ENCODE measurements at places on chromosomes 2 and 18. TPM values are rescaled to one million over a fixed set of nuclear protein-coding genes. Genes with fewer than 3 reads are reported as not detected.

- no peak for DNase-seq
These were observed 66.9 kb downstream of the LTBP1 start for GRCh38 chr2:33013684-33014110.

DNA sequence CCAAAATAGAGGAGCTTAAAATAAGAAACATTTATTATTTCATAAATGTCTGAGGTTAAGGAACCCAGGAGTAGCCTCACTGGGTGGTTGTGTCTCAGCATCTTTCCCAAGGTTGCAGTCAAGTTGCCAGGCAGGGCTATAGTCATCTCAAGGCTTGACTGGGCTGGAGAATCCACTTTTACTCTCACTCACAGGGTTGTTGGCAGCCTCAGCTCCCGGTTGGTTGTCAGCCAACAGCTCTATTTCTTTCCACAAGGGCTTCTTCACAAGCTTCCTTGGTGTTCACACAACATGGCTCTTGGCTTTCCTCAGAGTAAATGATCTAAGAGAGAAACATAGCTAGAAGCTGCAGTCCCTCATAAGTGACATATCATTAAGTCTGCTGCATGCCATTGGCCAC lies 55.6 kb upstream of the TEX51 start:
- no peak for DNase-seq

- DNase-seq: no peak
These were observed 80.3 kb upstream of the MAP4K4 start for GRCh38 chr2:101617188-101617587.

DNA sequence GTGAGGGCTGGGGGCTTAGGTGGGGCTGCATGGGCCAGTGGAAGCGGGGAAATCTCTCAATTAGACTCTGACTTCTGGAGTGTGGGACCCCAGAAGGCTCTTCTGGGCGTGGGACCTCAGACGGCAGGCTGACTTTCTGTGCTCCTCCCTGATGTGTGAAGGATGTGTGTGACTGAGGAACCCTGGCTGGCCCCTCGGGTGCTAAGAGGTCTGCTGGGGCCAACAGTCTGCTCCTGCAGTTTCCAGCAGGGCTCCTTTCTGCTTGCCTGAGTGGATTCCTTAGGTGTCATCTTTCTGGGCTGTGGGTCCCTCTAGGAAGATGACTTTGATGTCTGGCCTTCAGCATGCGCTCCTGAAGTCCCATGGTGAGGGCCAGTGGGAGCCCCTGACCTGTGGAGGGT lies 167.5 kb downstream of the DYSF start:
- DNase-seq: no peak

- no peak for DNase-seq
These were observed 549.4 kb downstream of the STK39 start for GRCh38 chr2:167697948-167698347.

DNA sequence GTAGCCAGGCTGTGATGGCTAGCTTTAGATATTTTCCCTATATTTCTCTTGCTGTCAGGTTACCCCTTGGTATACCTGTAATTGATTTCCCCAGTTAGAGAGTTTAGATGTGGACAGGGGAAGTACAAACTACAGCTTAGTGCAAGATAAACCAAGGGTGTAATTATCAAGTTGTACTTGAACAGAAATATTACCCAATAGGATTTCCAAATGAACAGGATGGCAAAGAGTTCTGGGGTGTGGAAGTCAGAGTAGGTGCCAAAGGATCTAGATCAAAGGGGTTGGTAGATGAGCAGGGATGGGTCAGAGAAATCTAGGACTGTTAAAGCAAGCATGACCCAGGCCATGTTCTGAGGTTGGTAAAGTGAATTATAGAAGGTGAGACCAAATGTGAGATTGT lies 585.2 kb downstream of the CCDC85A start:
- no peak for DNase-seq

- no peak for DNase-seq
These were observed 198.7 kb downstream of the ANAPC1 start for GRCh38 chr2:111685342-111685741.

DNA sequence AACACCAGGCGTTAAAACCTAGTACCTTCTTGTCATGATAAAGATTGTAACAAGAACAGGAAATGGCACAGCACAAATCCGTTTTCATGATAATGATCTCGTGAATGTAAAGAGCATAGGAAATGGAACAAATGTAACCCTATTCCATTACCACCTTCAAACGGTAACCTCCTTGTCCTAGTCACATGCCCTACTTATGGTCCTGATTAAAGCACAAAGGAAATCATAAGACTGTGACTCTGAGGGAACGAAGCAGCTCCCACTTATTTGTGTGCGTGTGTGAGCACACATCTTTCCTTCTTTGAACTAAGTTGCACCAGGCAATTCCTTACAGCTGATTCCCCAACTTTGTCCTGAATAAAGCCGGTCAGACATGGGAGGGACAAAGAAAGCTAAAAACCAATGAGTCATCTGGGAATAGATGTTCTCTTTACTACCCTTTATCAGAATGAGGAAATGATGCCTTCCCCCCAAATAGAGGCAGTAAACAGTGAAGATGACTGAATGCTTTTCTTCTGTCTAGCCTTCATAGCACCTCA lies 192.6 kb downstream of the IKZF2 start:
- no peak for DNase-seq

- no peak for DNase-seq
These were observed 132.1 kb upstream of the ARL4C start for GRCh38 chr2:234628953-234629352.

DNA sequence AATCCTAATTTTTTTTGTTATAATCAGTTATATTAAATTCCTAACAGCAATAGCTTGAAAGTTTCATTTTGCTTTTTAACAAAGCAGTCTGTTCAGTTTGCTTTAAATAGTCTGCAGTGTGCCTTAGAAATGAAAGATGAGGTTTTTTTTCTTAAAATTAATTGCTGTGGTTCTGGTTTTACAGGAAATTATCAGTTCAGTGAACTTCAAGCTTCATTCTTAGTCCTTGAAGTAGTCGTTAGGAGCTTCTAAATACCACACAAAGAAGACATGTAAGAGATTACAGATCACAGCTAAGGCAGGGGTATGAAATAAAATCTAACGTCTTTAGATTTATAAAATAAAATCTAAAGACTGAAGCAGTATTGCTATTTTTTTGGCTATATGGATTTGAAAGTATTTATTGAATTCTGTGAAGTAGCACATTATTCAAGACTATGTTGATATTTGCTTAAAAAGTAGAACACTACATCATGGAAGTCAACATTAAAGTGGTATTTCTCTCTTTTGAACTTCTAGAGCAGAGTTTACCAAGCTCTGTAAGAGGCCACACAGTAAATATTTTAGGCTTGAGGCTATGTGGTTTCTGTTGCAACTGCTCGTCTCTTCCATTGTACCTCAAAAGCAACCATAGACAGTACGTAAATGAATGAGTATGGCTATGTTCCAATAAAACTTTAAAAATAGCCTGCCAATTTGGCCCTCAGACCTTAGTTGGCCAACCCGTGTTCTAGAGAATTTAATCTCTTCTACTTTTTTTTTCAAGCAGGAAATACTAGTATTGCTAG lies 81.5 kb upstream of the STON1 start:
- DNase-seq: no peak

GRCh38 chr2:234835738-234836137 lies 116.1 kb upstream of the SH3BP4 start:
- DNase-seq: no peak

DNA sequence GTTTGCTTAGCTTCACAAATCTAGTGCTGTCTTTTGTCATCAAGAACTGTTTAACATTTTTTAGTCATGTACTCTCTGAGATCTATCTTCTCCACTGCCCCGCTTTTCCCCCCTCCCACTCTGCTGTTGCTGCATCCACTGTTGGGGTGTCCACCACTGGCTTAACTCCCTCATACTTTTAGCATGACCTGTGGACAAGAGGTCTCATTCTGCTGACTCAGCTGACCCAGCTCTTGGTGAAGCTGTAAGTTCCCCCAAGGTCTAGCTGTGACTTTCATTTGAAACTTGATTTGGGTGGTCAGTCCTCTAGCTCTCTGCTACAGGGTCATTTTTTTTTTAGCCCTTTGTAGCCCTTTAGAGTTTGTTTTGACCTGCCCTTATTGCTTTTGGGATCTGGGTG lies 427.2 kb downstream of the PLCL1 start:
- no peak for DNase-seq

DNA sequence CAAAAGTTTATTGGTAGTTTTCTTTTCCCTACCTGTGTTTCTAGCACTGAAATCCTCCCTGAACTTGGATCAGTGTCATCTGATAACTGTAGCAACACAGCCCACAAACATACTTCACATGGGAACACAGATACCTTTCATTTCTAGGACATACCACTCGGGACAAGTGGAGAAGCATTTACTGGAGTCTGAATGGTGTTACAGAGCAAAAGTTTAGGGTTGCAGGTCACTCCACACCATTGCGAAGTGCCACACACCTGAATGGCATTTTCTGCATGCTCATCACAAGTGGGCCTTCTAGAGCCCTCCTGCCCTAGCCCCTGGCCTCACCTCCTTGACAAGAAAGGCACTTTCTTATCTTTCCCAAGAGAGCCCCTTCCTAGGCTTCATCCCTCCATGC lies 184.8 kb upstream of the PKDCC start:
- no peak for DNase-seq

- no peak for DNase-seq
These were observed 393.5 kb downstream of the CTNNA2 start for GRCh38 chr2:79906139-79906890.

DNA sequence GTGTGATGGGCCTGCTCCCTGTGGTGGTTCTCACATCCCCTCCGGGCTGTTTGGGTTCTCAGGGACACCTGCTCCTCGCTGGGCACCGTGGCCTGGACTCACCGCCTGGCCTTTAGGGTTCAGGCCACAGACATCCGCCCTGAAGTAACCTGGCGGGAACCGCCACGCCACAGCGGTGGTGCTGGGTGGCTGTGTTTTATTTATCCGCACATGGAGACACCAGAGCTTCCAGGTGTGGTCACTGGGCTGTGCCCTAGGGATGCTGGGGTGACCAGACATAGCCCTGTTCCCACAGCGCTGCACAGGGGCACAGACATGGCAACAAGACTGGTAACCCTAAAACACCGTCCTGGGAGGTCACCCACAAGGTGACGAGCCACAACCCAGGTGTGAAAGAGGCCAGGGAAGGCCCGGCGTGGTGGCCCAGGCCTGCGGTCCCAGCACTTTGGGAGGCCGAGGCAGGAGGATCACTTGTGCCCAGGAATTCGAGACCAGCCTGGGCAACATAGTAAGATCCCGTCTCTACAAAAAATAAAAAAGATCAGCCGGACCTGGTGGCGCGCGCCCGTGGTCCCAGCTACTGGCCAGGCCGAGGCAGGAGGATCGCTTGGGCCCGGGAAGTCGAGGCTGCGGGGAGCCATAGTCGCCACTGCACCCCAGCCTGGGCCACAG lies 649 bp upstream of the HSBP1L1 start:
- peak; percentile 13 for DNase-seq

GRCh38 chr2:43270461-43270860 lies 44.1 kb upstream of the ZFP36L2 start:
- DNase-seq: no peak

- DNase-seq: no peak
These were observed 211.7 kb upstream of the LRATD1 start for GRCh38 chr2:14420851-14421250.

- DNase-seq: no peak
These were observed 15.8 kb downstream of the C18orf63 start for GRCh38 chr18:74331404-74331803.

DNA sequence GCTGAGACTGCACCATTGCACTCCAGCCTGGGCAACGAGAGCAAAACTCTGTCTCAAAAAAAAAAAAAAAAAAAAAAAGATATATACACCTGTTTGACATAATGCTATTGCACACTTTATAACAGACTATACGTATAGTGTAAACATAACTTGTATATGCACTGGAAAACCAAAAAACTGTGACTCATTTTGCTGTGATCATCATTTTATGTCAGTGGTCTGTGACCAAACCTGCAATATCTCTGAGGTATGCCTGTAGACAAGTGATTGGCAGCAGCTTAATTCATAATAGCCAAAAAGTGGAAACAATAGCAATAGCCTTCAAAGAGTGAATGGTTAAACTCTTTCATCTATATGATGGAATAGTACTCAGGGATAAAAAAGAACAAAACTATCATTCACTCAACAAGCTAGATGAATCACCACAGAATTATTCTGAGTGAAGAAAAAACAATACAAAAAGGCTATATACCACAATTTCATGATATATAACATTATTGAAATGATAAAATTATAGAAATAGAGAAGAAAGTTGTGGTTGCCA lies 6.1 kb downstream of the C2orf76 start:
- DNase-seq: no peak

- DNase-seq: no peak
These were observed 146.4 kb downstream of the FTCDNL1 start for GRCh38 chr2:199704358-199705238.

GRCh38 chr2:29108225-29108624 lies 7.0 kb upstream of the CLIP4 start:
- no peak for DNase-seq

- DNase-seq: no peak
These were observed 52.3 kb downstream of the KCNS3 start for GRCh38 chr2:17930773-17931172.

GRCh38 chr18:74446178-74446577 lies 10.9 kb downstream of the DIPK1C start:
- DNase-seq: no peak

DNA sequence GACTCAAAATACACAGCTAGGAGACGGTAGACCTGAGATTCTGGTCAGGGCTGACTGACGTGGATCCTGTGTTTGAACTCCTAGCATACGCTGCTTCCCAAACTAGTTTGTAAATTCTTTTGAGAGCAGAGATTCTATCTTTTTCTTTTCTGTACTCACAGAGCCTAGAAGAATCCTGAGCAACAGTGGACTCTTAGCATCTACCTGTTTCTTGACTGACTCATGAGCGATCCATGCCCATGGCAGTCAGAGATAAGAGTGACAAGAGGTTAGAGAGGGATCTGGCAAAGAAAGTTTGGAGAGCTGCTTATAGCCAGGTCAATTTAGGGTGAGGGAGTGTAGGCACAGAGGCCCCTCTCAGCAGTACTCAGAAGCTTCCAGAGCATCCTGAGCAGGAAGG lies 41.1 kb upstream of the PPP1CB start:
- DNase-seq: no peak

- DNase-seq: no peak
These were observed 16.4 kb downstream of the NDC80 start for GRCh38 chr18:2587788-2588187.

- no peak for DNase-seq
These were observed 2.0 kb downstream of the SATB2 start for GRCh38 chr2:199455545-199456382.

DNA sequence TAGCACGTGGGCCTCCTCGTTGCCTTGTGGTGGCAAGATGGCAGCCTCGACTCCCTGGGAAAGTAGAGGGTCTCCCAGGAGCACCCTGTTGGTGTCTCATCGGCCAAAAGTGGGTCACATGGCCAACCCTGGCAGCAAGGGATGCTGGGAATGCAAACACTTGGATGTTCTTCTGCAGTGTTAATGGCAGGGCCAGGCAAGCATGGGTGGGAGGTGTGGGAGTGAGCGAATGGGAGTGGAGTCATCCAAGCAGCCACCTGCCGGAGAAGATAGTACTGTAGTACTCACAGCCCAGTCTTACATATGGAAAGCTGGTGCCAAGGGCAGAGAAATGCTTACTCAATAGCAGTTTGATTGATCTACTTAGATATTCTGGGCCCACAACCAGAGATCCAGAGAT lies 122.2 kb downstream of the INHBB start:
- no peak for DNase-seq

GAL3ST2 gene
- total RNA-seq: 3.1 TPM

TUBB8B gene
- total RNA-seq: not detected

TAF4B gene
- total RNA-seq: 38.9 TPM

CHRNG gene
- not detected for total RNA-seq

COLEC11 gene
- total RNA-seq: 4.5 TPM

CETN1 gene
- total RNA-seq: not detected

ATOH8 gene
- total RNA-seq: 210 TPM

IL1RL1 gene
- total RNA-seq: 58.4 TPM

STARD6 gene
- total RNA-seq: not detected

IL1RL2 gene
- total RNA-seq: 2.2 TPM
